Hypothalamus (tissue), 51 donors: ENCODE measurements at places on chromosomes 3 and 15.

GRCh38 chr3:118988198-118989130, 46.2 kb downstream of the IGSF11 start:
- DNase-seq = no peak

GRCh38 chr3:77179762-77180161, 139.9 kb downstream of the ROBO2 start:
- DNase-seq = no peak

DNA sequence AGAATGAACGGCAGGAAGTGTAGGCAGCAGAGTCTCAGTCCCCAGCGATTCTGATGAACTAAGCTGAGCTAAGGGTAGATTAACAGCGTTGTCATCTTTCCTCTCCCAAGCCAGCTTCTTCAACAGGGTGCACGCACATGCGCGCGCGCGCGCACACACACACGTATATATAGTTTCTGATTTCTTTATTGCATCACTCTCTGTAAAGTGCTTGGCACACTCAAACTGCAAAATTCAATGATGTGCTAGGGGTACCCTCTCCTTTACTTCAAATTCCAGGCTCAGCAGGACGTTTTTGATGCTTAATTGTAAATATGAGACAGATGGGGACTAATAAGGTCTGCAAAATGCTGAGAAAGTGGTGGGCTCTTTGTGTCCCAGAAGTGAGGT, 26.1 kb upstream of the VPS8 start:
- no peak for DNase-seq

DNA sequence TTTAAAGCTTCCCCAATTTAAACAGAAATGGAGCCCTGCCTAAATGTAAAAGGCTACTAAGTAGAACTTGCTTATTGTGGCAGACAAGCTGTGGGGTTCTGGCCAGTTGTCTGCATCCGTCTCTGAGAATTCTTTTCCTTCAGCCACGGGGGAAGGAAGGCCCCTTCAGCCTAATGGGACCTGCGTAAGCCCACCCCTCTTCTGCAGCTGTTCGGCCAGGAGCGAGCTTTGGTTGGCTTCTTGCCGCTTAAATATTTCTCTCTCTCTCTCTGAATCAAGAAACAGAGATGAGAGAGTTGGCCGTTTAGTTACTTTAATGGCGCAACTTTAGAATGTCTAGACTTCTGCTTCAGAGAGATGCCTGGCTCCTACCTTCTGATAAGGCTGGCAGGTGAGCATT, 151.7 kb upstream of the PROK2 start:
- no peak for DNase-seq

DNA sequence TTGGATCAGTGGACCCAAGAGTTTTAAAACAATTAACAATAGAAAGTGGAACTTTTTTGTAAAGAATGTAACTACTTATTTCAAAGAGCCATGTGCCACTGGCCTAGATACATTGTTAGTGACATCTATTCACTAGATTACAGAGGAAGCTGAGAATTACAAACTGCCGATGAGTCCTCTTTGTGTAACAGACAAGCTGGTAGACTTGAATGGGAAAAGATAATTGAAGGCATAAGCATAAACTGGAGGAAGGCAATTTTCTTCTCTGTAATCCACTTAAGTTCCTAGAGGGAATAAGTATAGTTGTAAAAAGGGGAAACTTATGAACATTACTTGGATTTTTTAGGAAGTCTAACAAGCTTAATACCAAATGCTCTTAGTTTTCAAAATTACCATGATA, 15.1 kb downstream of the THUMPD3 start:
- no peak for DNase-seq

- DNase-seq = no peak
Measured at GRCh38 chr3:174220775-174221554, 638.2 kb upstream of the NAALADL2 start.

DNA sequence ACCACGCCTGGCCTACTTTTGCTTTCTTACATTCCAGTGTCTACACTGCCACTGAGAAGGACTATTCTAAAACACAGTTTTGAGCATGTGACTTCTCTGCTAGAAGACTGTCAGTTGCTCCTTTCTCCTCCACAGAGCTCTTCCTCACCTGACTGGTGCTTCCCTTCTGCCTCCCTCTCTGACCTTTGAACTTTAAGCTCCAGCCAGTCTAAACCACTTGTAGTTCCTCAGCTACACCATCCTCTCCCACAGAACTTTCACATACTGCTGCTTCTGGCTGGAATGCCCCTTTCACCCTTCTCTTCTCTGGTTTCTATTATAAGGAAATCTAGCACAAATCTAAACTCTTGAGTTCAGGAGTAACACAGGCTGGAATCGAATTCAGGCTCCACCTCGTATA, 9.1 kb downstream of the NCEH1 start:
- no peak for DNase-seq

- DNase-seq = no peak
Measured at GRCh38 chr3:105166893-105167292, 199.8 kb upstream of the ALCAM start.

- no peak for DNase-seq
Measured at GRCh38 chr3:111739311-111739911, 119.7 kb upstream of the PHLDB2 start.

- no peak for DNase-seq
Measured at GRCh38 chr3:158847885-158848284, 46.0 kb downstream of the MFSD1 start.

- no peak for DNase-seq
Measured at GRCh38 chr15:29556380-29556779, 265.9 kb downstream of the TJP1 start.

- no peak for DNase-seq
Measured at GRCh38 chr3:123536153-123536895, 48.5 kb downstream of the HACD2 start.

DNA sequence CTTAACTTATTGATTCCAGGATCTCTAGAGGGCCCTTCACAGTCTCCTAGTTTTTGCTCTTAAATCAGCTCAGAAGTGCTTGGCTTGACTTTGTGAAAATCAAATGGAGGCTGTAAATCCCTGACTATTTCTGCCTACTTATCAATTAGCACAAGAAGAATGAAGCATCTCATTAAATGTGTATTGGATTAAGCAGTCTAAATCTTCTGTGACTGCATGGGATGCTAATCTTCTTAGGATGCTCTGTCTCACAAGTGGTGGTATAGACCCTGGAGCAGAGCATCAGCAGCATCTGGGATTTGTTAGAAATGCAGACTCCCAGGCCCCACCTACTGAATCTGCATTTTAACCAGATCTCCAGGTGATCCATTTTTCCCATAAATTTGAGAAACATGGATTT, 488.7 kb downstream of the AGBL1 start:
- DNase-seq = no peak

GRCh38 chr3:63582943-63583500, 69.5 kb upstream of the SNTN start:
- DNase-seq = no peak

DNA sequence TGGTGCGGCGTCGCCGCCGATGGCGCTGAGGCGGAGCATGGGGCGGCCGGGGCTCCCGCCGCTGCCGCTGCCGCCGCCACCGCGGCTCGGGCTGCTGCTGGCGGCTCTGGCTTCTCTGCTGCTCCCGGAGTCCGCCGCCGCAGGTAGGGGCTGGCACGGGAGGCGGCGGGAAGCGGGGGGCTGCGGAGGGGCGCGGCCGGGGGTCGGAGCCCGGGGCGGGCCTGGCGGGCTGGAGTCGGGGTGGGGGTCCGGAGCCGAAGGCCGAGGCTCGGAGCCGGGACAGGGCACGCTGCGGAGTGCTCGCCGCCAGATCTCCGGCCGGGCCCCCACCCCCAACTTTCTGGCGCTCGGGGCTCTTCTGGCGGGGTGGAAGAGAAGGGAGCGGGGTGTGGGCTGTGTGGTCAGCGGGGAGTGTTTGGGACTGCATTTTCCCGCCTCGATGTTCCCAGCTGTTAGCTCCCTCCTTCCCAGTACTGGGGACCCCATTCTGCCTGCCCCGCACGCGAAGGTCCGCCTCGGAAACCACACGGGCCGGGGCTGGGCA, 299 bp downstream of the TYRO3 start:
- no peak for DNase-seq

- no peak for DNase-seq
Measured at GRCh38 chr3:133443649-133444422, 44.0 kb downstream of the BFSP2 start.

- DNase-seq = no peak
Measured at GRCh38 chr3:190173426-190173825, 52.7 kb upstream of the P3H2 start.

DNA sequence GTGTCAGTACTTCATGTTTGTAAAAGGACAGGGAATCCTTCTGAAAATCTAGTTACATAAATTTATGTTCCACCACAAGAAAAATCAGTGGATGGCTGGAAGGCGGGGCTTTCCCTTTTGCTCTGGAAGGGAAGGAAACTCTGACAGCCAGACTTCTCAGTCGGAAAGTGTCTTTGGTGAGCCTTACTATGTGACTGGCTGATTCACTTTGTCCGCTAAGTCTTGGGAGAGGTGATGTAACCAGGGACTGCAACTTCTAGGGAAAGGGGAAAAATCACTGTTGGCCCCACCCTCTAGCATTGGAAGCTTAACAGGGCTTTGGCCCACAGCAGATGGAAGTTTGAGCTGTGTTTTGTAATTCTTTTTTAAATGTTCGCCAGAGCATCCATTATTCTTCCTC, 281.4 kb upstream of the CTDSPL start:
- DNase-seq = no peak

DNA sequence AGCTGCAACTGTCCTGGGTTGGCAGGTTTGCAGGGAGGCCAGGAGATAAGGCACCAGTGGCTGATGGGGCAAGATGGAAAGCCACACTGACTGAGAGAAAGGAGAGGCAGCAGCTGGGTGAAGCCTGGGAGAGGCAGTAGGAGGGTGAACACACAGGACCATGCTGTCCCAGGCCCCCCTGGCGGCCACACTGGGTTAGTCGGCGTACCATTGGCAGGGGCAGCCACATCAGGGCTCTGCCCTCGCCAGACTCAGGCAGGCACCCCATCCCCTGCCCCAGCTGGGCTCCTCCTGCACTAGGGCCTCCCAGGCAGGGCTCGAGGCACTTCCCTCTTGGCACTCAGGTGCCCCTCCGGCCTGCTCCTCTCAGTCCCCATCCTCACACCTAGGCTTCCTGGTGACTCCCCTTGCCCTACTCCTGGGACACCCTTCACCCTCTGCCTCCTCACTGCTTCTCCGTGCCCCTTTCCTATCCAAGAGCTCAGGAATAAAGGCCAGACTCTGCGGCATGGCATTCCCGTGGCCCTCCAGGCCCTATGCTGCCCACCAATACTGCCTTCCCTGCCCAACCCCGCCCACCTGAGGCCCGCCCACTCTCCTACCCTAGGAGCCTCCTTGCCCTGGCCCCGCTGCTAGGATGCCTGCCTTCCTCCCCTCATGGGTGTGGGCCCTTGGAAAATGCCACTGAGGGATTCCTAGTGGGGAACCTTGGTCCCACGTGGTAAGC, 28.7 kb upstream of the DUSP7 start:
- DNase-seq = no peak

GRCh38 chr3:38471260-38471857, 17.7 kb downstream of the ACVR2B start:
- no peak for DNase-seq

DNA sequence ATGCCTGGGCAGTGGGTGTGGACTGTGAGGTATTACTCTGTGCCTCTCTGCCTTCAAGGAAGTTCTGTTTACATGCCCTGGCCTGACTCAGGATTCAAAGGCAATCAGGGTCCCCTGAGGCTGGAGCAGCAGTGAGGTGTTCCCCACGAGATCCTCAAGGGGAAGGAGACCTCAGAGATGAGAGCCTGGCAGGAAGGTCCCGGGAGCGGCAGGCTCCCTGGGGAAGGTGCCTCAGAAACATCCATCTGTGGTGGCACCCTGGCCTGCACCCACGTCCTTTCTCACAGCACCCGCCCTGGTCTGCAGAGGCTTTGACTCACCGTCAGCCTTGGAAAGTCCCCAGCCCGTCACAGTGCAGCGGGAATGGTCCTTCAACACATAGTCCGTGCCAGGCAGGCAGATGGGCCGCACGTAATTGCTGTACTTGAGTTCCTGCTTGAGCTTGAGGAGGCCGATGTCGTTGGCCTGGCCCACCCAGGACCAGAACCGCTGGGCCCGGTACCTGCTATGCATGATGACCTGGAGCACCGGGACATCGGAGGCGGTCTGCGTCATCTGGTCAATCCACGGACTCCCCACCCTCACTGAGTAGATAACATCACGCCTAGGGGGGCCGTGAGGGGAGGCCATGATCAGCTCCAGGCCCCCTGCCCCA, 3.6 kb downstream of the PRSS50 start:
- DNase-seq = no peak

DNA sequence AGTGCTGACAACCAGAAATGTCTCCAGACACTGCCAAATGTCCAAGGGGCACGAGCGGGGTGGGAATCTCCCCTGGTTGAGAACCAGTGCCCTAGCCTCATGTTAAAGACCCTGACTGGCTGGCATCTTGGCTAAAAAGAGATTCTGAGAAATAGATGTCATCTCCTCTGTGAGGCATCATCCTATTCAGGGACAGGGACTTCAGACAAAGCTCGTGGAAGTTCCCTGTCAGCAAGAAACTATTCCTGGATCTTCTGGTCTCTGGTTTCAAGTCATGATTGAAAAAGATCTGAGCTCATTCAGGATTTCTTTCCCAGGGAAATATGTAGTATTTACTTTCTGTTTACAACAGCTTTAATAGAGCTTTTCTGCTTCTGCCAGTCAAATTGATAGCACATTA, 10.8 kb downstream of the WDR5B start:
- DNase-seq = no peak

DNA sequence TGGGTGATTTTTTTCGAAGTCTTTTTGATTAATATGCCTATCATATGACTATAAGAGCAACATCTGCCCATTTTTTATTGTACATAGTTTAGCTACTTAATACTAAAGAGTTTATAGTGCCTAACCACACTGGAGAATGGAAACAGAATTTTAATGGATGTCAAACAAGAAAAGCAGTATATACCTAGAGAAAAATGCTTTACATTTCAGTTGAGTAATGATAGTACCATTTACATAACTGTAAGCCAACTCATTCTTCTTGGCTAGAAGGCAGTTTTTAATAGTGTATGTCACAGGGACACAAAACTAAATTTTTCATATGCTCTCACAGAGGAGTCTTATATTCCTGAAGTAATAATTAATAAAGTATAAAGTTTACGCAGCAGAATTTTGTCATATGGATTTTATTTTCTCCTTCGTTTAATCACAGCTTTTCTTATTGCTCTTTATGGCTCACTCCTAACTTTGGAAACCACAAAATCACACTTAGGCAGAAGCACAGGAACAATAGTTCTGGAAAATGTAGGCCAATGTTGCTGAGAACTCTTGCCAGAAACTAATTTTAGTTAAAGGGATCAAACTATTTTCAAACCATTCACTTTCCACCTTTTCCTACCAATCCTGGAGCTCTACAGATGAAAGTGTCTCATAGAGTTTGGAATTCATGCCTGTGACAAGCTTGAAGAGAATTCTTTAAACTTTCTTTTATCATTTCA, 243.6 kb downstream of the ZIC1 start:
- no peak for DNase-seq
